Activated B cell treated with CpG ODN at 0.5 μM for 24 hours (primary cell): ENCODE measurements at places on chromosomes 16 and 17.

DNA sequence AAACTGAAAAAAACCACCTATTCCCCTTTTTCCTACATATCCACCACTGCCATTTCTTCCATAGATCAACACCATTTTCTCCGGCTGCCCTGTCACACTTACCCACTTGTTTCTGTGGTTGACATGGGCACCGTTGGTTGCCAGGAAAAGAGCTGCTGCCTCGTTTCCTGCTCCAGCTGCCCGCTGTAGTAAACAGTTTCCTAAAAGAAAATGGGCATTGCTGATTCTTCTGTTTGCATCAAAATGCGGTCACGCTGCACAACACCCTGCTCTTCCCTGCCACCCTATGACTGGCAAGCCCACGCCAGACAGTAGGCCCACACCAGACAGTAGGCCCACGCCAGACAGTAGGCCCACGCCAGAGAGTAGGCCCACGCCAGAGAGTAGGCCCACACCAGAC lies 46.3 kb downstream of the CYB5D2 start:
- DNase-seq: no peak

- DNase-seq: peak; percentile 19
Observed at GRCh38 chr16:19555938-19556771, 652 bp downstream of the VPS35L start.

DNA sequence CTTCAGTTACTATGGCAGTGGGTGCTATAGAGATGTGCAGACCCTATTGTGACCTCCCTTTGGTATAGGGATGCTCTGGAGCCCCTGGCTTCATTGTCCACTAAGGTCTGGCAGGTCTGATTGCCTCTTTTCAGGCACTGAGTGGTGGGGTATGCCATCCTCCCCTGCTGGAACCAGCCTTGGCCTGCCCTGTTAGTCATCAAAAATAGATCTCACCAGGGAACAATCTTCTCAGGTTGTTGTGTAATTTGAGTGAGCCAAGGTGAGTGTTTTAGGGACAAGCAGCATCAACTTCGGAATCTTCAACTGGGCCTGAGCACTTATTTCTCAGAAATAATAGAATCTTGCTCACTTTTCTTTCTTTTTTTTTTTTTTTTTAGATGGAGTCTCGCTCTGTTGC lies 19.6 kb downstream of the HMOX2 start:
- DNase-seq: no peak

GRCh38 chr16:79452671-79453070 lies 147.9 kb downstream of the MAF start:
- no peak for DNase-seq

GRCh38 chr17:43661699-43662412 lies at the start of gene MEOX1:
Gene MEOX1 (minus strand): TSS chr17:43661922. CDS start chr17:43661534, 388 bp downstream.
- no peak for DNase-seq

GRCh38 chr17:19729900-19730299 lies 13.5 kb upstream of the SLC47A2 start:
- DNase-seq: no peak

DNA sequence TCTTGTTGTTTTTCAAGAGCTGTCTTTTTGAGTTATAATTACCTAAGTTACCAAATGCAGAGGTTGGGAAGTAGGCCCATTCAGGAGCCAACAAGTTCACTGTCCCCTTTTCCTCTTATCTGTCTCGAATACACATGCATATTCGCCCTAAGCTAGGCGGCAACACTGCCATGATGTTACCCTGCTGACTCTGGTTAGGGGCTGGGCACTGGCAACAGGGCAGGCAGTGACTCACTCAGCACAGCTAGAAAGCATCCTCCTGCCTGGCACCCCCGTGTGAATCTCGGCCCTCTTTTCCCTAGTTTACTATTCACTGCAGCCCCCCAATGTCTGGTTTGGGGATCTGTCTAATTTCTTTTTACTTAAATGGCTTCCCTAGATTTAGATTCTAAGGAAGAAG lies 13.8 kb downstream of the DBF4B start:
- no peak for DNase-seq
